ENCODE measurements at places on chromosomes 3 and 15. TPM values are rescaled to one million over a fixed set of nuclear protein-coding genes. Genes with fewer than 3 reads are reported as not detected.
A peak's percentile ranks its signal among the peaks of the same experiment; 100 is the strongest.

DNA sequence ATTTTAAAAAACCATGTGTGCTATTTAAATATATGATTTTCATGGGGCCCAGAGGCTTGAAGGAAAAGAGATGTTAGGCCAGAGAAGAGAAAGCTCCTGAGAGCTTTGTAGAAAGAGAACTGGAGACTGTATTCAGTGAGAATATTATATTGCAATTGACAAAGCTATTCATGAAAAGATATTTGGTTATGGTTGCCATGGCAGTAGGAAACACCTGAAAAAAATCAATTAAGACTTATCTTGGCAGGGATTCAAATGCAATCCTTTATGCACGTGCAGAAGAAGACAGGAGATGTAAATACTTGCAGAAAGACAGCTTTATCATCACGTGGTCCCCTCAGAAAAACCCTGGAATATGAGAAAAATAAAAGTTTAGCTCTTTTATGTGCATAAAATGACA, 636.0 kb upstream of the TBL1XR1 start:
- no peak for DNase-seq

DNA sequence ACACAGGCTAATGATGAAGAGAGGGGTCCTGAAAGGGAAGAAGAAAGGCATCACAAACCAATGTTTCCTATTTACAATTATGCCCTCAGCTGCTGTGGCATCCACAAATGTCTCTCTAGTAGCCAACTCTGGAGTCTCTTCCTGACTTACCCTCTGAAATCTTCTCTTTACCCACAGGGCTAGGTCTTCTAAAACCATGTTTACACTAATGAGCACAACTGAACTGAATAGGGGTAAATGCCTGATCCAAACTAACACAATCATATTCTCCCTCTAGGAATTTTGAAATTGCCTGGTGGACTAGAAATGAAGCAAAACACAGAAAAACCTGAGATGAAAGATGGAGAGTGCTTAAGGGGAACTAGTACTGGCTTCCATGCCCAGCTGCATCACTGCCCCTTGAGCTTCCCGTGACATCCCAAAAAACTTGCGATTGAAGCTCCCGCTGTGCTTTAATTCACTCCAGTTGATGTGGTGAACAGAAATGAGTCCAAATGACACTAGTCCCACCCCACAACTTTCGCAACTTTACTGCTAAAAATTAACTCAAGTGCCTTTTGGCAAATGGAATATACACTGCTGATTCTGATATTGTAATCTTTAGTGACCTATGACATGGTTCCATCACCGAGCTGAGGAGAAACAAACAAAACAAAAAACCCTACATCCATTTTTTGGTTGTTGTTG, 32.8 kb downstream of the CFAP20DC start:
- DNase-seq: peak; percentile 73

GRCh38 chr3:9224490-9224889, 25.0 kb downstream of the SRGAP3 start:
- no peak for DNase-seq

Gene CACNA2D3
- total RNA-seq: 0.10 TPM

DNA sequence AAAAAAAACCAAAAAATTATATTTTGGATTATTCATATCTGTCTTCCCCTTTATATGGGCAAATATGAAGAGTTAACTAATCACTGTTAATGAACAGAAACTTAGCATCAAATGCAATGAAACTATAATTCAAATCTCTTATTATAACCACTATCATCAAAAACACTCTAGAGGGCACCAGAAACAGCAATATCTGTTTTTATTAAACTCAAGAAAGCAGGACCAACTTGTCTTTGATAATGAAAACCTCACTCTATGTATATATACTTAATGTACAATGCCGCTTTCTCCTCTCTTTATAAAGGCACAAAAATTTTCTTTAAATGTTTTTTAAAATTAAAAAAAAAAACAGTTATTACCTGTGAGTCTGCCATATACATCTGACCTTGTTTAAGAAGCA, 92.7 kb downstream of the UACA start:
- no peak for DNase-seq

- DNase-seq: no peak
Observed at GRCh38 chr15:101221902-101222301, 29.9 kb downstream of the CHSY1 start.

Gene EFHB
- total RNA-seq: 0.48 TPM

- DNase-seq: no peak
Observed at GRCh38 chr3:196604548-196604947, 34.9 kb upstream of the NRROS start.

Gene GRM2
- total RNA-seq: 0.05 TPM

Gene NOP10
- 56.4 TPM for total RNA-seq

DNA sequence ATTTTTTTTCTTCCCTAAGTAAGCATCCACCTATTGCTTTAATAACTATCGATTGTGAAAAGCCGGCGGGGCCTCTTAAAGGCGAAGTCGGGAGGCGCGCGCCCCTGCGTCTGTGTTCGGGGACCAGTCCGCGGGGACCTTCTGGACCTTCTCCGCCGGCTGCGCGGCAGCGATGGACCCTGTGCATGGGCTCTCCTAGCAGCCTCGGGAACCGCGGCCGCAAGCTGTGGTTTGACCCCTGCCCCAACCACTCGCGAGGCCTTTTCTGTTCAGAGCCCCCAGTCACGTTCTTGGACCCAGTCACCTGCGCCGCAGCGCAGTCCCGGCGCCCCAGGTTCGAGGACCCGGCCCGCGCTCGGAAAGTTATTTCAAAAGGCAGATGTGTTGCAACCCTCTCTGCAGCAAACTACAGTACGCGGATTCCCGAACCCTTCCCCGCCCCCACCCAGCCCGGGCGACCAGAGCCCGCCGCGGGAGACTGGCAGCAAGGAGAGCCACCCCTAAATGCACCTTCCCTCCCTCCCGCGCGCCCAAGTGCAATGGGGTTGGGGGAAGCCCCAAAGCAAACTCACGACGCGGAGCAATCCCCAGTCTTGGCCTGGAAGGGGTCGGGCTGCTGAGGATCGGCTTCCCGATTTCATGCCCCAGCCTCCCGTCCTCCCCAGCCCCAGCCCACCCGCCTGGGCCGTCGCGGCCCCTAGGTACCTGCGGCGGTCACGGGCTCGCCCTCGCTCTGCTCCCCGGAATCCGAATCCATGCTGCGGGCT, 684 bp downstream of the TNFAIP8L3 start:
- DNase-seq: peak; percentile 58

DNA sequence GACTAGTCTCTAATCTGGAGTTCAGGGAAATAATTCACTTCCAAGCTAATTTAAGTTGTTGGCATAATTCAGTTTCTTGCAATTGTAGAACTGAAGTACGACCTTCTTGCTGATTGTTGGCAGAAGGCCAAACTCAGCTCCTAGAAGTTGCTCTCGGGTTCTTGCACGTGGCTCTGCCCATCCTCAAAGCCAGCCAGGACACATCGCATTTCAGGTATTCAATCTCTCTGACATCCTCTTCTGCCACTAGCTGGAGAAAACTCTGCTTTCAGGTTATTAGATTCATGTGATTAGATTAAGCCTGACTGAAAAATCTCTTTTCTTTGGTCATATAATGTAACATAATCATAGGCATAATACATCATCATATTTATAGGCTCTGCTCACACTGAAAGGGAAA, 362.0 kb downstream of the ZPLD1 start:
- no peak for DNase-seq

- DNase-seq: no peak
Observed at GRCh38 chr3:13053893-13054292, 19.3 kb downstream of the IQSEC1 start.

Gene GABRR3
- total RNA-seq: not detected

Gene NCEH1
- total RNA-seq: 1.9 TPM

DNA sequence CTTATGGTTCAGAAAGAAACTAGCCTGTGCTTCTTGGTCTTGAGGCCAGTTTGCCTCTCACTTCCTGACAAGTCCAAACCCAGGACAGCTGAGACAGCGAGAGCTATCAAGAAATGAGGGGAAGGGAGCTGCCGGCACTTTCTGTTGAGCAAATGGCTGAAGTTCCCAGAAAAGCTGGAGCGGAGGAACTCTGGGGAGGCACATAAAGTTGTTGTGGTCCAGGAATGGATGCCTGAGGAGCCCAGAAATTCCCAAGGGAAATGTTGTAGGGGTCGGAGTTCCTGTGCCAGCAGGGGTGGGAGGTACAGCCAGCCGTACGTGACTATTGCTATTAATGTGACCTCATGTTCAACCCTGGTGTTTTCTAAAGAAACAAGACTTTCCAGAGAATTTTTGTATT, 98.8 kb upstream of the TNFAIP8L3 start:
- no peak for DNase-seq

- no peak for DNase-seq
Observed at GRCh38 chr3:158430448-158430847, 140.5 kb upstream of the MLF1 start.

- no peak for DNase-seq
Observed at GRCh38 chr3:129084501-129084900, 23.9 kb downstream of the GP9 start.

Gene SCAANT1
- not detected for total RNA-seq

Gene CTXN2
- total RNA-seq: not detected

DNA sequence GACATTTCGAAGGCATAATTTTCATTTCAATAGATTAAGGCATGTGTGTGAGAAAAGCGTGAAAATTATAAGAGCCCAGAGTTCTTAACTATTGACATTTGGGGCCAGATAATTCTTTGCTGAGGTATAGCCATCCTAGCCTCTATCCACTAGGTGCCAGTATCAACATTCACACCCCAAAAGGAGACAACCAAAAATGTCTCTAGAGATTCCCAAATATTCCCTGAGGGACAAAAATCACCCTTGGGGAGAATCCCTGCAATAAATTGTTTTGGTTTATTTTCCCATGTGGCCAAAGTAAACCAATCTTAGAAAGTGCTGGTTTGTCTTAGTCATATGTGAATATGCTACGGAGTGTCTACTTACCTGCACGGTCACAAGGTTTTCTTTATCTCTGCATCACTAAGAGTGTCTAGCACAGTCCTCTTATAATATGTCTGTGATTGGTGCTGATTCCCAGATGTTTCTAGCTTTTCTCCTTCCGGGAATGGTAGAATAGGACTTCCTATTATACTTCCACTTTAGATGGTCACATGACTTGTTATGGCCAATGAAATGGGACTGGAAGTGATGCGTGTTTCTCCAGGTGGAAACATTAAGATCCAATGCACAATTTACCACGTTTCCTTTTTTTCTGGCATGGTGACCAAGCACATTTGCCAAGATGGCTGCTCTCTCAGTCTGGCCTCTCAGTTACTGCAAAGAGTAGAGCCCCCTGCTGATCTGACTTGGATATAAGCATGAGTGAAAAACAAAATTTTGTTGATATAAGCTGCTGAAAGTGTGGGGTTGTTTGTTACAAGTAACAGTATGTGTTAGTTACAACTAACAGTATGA, 8.0 kb upstream of the KBTBD8 start:
- no peak for DNase-seq

DNA sequence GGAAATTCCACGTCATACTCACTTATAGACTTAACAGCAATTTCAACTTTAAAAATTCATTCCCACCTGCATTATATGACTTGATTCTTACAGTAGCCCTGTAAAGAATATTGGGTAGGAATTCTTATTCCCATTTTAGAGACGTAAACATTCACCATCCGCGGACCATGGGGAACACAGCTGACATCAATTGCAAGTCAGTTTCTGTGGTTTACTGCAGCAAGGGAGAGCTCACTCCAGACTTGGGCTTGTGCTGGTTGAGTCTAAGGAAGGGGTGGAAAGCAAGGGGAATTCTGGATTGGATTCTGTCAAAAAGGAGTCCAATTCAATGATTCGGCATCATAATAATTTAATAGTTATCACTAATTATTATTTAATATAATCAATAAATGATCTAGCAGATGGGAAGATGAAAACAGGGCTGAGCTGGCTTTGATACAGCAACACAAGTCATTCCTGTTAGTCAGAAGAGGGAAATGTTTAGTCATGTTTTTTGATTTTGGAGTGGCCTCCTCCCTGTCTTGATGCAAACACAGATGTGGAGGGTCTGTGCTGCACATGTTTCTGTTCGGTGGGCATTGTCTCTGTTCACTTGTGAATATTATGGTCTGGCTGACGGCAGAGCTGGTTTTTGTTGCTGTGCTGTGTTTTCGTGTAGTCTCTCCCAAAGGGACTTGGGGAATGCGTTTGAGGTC, 9.7 kb downstream of the LIPC start:
- peak; percentile 32 for DNase-seq

- DNase-seq: no peak
Observed at GRCh38 chr3:45472795-45473194, 84.4 kb downstream of the LARS2 start.

- no peak for DNase-seq
Observed at GRCh38 chr15:29849716-29850115, 27.4 kb upstream of the TJP1 start.

- DNase-seq: no peak
Observed at GRCh38 chr3:50474717-50475116, 28.7 kb downstream of the CACNA2D2 start.

DNA sequence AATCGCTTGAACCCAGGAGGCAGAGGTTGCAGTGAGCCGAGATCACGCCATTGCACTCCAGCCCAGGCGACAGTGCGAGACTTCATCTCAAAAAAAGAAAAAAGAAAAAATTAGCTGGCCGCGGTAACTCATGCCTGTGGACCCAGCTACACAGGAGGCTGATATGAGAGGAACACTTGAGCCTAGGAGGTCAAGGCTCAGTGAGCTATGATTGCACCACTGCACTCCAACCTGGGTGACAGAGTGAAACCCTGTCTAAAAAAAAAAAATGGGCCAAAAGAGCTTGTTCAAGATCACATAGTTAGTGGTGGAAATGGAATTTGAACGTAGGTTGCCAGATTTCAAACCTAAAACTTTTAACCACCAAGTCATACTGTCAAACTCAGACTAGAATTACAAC, 46.2 kb upstream of the PPP4R2 start:
- no peak for DNase-seq

GRCh38 chr3:65479990-65480389, 558.7 kb downstream of the MAGI1 start:
- no peak for DNase-seq

Gene TMEM266
- total RNA-seq: not detected

DNA sequence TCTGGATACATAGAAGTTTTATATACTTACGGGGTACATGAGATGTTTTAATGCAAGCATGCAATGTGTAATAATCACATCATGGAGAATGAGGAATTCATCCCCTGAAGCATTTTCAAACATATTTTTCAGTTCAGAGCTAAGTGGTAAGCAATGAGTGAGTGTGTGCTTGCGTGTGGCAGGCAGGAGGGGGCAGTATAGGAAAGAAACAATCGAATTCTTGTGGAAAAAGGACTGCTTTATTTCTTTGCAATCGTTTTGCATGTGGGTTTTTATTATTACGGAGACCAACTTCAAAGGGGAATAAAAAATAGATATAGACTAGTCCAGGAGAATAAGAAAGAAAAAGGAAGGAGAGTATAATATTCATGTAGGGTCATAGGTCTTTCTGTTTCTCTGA, 271.6 kb downstream of the CHL1 start:
- no peak for DNase-seq

DNA sequence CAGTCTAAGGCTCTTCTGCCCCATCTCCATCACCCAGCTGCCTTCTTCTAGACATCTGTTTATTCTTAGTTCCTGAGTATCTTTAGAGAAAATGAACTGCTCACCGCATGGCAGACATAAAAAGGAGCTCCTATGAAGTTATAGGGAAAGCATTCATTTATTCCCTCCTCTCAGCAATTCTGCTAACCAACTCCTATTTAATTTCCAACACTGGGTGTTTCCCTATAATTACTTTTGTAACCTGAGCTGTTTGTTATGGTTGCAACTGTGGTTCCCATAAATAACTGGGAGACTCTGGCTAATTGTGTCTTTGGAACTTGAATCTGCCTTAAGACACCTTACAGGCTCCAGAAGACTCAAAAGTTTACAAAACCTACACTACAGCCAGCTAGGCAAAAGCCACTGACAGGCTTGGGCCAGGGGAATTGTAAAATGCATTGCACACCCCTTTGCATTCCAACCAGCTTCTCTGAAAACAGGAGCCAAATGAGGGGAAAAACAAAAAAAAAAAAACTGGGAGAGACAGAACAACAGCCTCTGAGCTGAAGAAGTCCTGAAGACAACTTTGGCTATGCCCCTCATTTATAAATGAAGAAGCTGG, 231.5 kb upstream of the FEZF2 start:
- DNase-seq: no peak

Measured in left lobe of liver (tissue), 2 donors.